Immature natural killer cell (primary cell): ENCODE measurements at places on chromosomes 1 and 21.

- DNase-seq = no peak
Observed at GRCh38 chr1:64137412-64137803, 66.0 kb upstream of the UBE2U start.

DNA sequence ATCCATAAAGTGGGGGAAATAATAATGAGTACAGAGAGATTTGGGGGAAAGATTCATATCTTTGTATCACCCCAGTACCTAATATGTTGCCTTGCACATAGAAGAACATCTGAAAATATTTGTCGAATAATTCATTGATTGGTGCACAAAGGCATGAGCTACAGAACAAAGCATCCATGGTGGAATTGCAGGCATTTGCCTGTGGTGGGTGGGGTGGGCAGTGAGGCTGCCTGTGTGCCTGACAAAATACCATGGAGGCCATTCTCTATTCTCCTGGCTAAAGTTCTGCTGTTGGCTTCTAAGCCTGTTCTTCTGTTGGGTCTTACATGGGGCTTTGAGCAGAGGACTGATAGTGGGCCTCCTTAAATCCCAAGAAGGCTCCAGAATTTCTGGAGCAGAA lies 10.0 kb upstream of the KCNA10 start:
- no peak for DNase-seq

GRCh38 chr21:36113647-36114428 lies 21.0 kb upstream of the CBR3 start:
- DNase-seq = peak; percentile 41

- no peak for DNase-seq
Observed at GRCh38 chr1:35164893-35165292, 28.1 kb downstream of the SFPQ start.

- no peak for DNase-seq
Observed at GRCh38 chr1:47382399-47382983, 33.6 kb upstream of the FOXE3 start.

DNA sequence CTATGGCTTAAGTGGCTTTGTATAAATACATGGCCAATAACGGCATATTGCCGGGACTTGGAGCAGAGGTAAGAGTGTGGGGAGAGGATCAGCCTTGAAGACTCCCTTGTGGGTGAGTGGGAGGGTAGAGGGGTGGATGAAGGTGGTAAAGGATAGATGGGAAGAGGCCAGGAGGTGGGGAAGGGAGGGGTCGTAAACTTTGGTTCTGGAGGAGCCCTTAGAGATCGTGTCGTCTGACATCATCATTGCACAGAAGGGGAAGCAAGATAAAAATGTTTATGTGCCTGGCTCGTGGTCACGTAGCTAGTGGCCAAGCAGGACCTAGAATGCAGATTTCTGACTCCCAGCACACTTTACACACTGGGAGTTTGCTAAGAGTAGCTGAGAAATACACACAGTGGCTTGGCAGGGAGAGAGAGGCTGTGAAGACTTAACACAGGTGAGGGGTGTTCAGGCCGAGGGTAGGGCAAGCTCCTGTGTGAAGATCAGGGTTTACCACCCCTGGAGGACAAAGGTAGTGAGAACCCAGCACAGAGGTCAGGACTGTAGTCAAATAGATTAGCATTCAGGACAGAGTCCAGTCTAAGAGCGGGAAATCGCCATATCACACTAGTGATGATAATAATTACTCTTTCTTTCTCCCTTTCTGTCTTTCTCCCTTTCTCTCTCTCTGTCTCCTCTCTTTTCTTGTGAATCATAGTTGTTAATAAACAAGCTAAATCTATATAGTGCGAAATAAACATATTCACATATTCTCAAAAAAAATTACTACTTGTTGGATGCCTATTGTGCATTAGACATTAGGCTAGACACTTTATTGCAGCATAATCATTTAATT lies 75.5 kb downstream of the LRRC8D start:
- no peak for DNase-seq

DNA sequence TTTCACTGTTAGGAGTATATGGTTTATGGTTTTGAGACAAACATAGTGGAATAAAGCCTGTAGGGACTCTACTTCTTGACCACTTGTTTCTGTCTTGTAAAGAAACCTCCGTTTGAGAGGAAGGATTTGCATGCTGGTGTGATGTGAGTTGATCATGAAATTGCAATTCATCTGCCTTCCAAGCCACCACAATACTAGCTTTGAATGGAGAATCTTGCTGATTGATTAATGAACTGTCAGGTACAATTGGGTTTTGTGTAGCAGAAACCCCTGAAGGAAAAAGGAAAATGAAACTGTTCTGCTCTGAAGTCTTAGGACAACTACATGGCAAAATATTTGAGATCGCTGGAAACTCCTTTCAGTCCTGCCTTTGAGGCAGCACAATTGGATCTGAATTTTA lies 90.7 kb downstream of the VPS13D start:
- no peak for DNase-seq

DNA sequence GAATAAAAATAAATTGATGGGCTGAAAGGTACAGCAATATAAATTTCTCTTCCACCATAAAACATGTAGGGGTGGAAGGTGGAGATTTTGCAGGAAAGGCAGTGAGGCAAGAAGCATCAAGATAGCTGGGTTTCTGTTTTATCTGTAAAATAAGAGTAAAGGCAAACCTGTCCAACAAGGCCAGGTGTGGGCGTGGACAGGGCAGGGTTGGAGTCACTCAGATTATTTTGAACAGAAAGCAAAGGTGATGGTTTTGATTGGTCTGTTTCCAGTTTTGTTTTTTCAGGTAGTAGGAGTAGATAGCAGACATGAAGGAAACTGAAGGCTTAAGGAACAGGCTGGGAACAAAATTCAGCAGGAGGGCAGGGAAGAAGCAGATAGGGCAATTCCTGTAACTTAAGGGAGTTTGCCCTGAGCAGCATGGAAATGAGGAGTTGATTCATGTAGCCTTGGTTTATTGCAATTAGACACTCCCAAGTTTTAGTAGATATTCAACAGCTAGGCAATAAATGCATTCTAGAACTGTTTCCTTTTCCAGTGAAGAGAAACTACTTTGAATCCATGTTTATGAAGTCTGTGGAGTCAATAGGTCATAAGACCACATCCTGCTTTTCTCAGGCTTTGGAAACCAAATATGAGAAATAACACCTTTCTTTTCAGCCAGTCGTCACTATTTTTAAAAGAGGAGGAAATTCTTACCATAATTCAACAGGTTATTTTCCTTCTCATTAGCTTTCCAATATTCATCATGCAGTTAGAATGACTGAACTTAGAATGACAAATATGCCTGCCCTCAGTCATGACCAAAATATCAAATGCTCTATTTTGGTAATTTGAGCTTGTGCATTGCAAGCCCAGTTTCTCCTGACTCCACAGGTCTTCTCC lies 38.7 kb upstream of the CD55 start:
- DNase-seq = no peak

- no peak for DNase-seq
Observed at GRCh38 chr1:191993549-191993948, 164.7 kb upstream of the RGS18 start.

GRCh38 chr1:209547626-209548025 lies 35.9 kb upstream of the CAMK1G start:
- no peak for DNase-seq

- DNase-seq = no peak
Observed at GRCh38 chr1:222372221-222372620, 175.7 kb downstream of the HHIPL2 start.

- DNase-seq = no peak
Observed at GRCh38 chr1:98923667-98924066, 81.0 kb downstream of the PLPPR5 start.

GRCh38 chr1:31166462-31166861 lies 73.2 kb downstream of the NKAIN1 start:
- no peak for DNase-seq

DNA sequence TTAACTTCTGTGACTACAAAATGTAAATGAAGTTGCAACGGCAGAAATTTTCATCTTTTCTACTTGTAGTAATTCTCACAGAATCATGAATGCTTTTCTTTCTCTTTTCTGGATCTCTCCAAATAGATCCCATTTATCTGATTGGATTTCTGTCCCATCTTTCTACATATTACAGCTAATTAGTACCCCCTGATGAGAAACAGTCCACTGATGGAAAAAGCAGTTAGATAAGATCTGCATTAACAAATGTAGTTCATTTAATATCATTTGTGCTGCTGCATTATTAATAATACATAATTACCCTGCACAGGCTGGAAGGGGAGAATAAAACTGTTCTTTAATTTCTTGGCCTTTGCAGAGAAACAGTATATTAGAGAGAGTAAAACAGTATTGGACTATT lies 289.3 kb downstream of the TTLL7 start:
- DNase-seq = no peak

GRCh38 chr1:145714524-145715111 lies 4.7 kb upstream of the CD160 start:
- no peak for DNase-seq

GRCh38 chr1:115059316-115059715 lies 29.7 kb downstream of the TSHB start:
- no peak for DNase-seq
